Effector memory CD8-positive, alpha-beta T cell (primary cell): ENCODE measurements at places on chromosomes 11 and 22.

DNA sequence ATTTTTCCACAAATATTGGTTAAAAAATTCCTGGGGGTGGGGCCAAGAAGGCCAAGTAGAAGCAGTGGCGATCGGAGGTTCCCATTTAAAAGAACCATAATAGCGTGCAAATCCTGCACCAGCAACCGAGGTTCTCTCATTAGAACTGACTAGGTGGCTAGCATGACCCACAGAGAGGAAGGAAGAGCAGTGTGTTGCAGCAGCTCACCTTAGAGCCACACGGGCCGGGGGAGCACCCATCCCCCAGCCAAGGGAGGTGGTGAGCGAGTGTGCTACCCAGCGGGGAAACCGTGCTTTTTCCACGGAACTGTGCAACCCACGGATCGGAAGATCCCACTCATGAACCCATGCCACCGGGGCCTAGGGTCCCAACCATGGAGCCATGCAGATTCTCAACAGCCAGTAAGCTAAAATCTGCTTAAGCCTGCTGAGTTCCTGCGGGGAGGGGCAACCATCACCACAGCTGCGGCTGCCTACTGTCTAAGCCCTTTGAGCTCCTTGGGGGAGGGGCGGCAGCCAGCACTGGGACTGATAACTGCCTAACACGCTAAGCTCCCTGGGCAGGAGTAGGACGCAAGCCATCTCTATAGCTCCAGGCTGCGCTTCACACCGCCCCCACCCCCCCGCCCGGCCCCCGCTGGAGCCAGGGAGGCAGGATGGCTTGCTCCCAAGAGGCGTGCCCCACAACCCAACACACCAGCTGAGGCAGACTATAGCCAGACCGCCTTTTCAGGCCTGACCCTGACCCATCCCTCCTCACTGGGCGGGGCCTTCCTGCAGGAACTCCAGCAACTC, 21.0 kb upstream of the HTATIP2 start:
- H3K27me3 ChIP-seq: peaks cover 87% of the 10 kb centered on the region
- H3K27ac ChIP-seq: no peak overlapping the region
- H3K4me3 ChIP-seq: no peak overlapping the region

DNA sequence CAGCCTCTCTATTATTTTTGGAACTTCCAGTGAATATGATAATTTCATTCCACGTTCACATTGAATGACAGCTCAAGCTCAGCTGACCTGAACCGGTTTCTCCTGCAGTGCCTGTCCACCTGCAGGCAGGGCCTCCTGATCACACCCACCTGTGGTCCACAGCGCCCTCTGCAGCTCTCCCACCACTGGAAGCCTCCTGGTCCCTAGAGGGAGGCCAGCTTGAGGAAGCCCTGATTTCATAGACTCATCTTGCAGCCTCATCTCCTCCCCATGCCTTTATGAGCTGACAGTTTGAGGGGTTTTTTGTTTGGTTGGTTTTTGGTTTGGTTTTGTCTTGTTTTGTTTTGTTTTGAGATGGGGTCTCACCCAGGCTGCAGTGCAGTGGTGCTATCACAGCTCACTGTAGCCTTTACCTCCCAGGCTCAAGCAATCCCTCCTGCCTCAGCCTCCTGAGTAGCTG, 29.9 kb upstream of the MALAT1 start:
- peak; percentile 42 for DNase-seq
- no peaks in the 10 kb centered on the region for H3K27me3 ChIP-seq
- no peak overlapping the region for H3K4me3 ChIP-seq

DNA sequence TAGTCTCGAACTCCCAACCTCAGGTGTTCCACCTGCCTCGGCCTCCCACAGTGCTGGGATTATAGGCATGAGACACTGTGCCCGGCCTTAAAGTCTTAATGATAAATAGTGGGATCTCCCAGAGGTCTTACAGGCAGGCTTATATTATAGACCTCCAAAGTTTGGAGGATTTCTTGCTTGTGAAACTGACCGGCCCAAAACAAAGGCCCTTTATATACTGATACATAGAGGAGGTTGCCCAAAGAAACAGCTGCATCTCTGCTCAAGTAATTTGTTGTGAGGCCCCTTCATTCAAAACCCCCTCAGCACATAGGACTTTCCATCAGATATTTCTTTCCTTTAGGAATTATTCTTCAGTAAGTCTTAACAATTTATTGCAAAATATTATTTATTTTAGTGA, 27.4 kb upstream of the RDX start:
- H3K4me1 ChIP-seq: peaks cover 13% of the 10 kb centered on the region
- H3K36me3 ChIP-seq: peaks cover 3% of the 10 kb centered on the region
- no peak overlapping the region for H3K4me3 ChIP-seq

- H3K36me3 ChIP-seq: peaks cover 41% of the 10 kb centered on the region
- peak overlapping the region; percentile 59 for H3K27ac ChIP-seq
- H3K27me3 ChIP-seq: no peaks in the 10 kb centered on the region
- DNase-seq: no peak
- H3K4me1 ChIP-seq: peaks cover 8% of the 10 kb centered on the region
- no peak overlapping the region for H3K4me3 ChIP-seq
Measured at GRCh38 chr11:65536412-65537295, 11.8 kb downstream of the SCYL1 start.

DNA sequence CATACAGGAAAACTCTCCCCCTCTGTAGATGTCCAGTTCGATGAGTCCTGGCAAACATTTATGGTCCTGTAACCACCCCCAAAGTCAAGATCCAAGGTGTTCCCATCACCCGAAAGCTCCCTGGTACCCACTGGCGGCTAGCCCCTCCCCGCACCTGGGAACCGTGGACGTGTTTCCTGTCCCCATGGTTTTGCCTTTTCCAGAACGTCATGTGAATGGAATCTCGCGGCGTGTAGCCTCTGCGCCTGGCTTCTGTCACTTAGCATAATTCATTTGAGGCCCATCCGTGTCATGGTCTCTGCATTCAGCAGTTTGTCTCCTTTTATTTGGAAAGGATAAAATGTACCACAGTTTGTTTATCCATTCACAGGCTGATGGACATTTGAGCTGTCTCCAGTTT, 106.3 kb downstream of the KCNQ1 start:
- no peak for DNase-seq
- H3K27me3 ChIP-seq: peaks cover 18% of the 10 kb centered on the region
- no peak overlapping the region for H3K27ac ChIP-seq
- H3K36me3 ChIP-seq: no peaks in the 10 kb centered on the region
- no peak overlapping the region for H3K4me3 ChIP-seq

DNA sequence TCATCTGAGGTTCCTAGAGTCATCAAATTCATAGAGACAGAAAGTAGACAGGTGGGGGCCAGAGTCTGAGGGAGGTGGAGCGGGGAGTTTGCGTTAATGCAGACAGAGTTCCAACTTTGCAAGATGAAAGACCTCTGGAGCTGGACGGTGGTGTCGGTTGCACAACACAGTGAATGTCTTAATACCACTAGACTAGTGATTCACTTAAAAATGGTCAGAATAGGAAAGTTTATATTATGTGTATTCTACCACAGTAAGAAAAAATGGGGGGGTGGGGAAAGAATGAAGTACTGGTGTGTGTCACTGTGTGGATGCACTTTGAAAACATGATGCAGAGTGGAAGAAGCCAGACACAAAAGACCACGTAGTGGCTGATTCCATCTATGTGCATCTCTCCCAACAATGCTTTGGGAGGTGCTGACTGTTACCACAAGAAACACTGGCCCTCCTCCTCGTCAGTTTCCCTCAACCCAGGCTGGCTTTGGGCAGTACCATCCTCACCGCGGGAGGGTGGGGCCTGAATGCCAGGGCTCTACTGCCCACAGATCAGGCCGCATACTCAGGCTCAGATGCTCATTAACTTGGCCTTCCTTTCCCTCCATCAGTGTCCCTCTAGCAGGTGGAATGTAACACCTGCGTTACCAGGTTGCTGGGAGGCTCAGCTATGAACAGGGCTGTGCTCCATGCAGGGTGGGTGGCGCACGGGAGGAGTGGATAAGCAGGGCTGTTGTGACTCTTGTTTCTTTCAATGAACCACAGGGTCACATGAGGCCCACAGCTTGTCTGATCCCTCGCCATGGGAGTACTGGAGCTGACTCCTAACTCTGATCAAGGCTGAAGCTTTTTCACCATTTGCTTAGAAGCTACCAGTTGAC, 297.0 kb downstream of the CTTN start:
- H3K27me3 ChIP-seq: peaks cover 48% of the 10 kb centered on the region
- no peak overlapping the region for H3K4me3 ChIP-seq
- no peak overlapping the region for H3K27ac ChIP-seq

DNA sequence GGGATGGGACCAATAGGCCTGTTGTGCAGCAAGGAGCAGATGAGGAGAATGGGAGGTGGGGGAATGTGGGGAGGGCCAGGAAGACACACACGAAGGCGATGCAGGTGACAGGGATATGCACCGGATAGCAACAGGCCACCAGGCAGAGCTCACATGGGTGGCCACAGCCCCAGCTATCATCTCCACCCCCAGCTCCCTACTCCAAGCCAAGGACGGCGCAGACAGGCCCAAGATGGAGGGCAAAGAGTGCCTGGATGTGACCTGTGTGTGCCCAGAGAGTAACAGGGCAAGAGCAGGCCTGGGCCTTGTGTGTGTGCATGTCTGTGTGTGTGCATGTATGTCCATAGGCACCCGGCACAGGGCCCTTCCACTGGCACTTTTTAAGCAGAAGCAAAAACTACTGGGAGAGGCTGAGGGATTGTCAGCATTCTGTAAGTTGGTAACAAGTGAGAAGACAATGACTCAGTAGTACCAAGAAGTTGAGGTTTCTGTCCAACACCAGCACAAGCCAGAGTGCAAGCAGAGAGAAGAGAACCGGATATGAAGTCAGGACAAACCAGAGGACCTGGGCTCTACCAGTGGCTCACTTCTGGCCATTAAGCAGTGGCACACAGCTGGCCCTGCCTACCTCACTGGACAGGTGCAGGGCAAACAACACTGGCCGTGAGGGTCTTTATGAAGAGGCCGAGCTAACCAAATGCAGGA, 36.4 kb downstream of the NRXN2 start:
- peaks cover 11% of the 10 kb centered on the region for H3K27me3 ChIP-seq
- no peak overlapping the region for H3K4me3 ChIP-seq
- no peaks in the 10 kb centered on the region for H3K36me3 ChIP-seq

- H3K36me3 ChIP-seq: peaks cover 73% of the 10 kb centered on the region
- DNase-seq: peak; percentile 37
- H3K27ac ChIP-seq: peak overlapping the region; percentile 47
- H3K4me1 ChIP-seq: peaks cover 22% of the 10 kb centered on the region
Measured at GRCh38 chr22:44718418-44718817, 16.4 kb downstream of the PRR5 start.

- DNase-seq: no peak
- peaks cover 10% of the 10 kb centered on the region for H3K4me1 ChIP-seq
- H3K27me3 ChIP-seq: no peaks in the 10 kb centered on the region
- H3K4me3 ChIP-seq: no peak overlapping the region
Measured at GRCh38 chr11:6625156-6625831, 6.1 kb upstream of the TPP1 start.

DNA sequence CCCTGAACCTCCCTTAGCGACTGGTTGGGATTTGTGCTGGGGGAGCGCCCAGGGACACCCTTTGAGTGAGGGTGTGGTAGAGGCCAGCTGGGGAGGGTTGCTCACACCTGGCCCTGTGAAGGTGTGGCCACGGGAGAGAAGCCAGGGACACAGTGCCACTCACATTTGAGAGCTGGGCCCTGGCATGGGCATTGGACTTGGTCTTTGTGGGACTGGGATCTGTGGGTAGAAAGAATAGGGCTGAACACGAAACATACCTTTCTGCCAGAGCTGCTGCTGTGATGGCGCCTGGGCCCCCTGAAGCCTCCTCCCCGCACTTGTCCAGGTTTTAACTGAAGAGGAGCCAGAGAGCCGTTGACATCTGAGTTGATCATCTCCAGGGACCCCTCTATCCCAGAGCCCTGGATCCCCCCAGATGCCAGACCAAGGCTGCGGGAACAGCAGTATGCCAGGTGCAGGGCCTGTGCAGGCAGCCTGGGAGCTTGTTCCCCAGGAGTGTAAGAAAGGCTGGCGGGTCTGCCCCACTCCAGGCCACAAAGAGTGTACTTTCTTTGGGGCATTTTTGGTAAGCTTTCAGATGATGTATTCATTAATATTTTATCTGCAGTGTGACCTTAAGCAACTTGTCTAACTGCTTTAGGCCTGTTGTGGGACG, 284.1 kb downstream of the TBC1D22A start:
- H3K4me1 ChIP-seq: peaks cover 66% of the 10 kb centered on the region
- peak overlapping the region; percentile 41 for H3K4me3 ChIP-seq
- no peak overlapping the region for H3K27ac ChIP-seq
- DNase-seq: no peak
- H3K27me3 ChIP-seq: no peaks in the 10 kb centered on the region
- no peaks in the 10 kb centered on the region for H3K36me3 ChIP-seq

- H3K36me3 ChIP-seq: peaks cover 9% of the 10 kb centered on the region
- H3K27me3 ChIP-seq: peaks cover 12% of the 10 kb centered on the region
- H3K4me1 ChIP-seq: peaks cover 4% of the 10 kb centered on the region
- no peak for DNase-seq
- no peak overlapping the region for H3K4me3 ChIP-seq
Measured at GRCh38 chr22:35681454-35682052, 33.3 kb downstream of the APOL6 start.

DNA sequence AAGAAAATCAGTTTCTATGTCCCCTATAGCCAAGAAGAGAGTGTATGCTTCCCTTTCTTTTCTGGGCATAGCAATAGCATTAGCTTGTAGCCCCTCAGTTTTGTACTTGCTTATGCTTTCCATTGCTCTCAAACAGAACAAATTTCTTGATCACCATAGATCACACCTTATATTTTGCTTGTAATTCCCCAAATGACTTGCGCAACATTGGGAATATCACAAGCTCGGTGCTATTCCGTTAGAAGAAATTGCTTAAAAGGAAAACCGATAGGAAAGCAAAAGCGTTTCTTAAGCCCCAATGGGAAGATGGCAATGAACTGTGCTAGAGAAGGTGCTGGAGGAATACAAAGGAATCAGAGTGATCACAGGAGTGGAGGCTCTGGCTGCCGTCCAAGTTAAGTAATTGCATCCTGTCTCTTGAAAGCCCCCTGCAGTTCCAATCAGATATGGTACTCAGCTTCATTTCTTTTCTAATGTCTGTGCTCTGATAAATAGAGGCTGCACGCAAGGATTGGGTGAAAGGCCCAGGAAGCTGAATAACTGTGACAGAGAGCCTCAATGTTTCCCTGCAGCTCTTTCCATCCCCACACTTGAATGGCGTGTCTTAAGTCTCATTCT, 182.1 kb upstream of the KIRREL3 start:
- H3K36me3 ChIP-seq: no peaks in the 10 kb centered on the region
- no peak overlapping the region for H3K4me3 ChIP-seq
- no peak overlapping the region for H3K27ac ChIP-seq
- H3K4me1 ChIP-seq: no peaks in the 10 kb centered on the region
- DNase-seq: no peak
- no peaks in the 10 kb centered on the region for H3K27me3 ChIP-seq

DNA sequence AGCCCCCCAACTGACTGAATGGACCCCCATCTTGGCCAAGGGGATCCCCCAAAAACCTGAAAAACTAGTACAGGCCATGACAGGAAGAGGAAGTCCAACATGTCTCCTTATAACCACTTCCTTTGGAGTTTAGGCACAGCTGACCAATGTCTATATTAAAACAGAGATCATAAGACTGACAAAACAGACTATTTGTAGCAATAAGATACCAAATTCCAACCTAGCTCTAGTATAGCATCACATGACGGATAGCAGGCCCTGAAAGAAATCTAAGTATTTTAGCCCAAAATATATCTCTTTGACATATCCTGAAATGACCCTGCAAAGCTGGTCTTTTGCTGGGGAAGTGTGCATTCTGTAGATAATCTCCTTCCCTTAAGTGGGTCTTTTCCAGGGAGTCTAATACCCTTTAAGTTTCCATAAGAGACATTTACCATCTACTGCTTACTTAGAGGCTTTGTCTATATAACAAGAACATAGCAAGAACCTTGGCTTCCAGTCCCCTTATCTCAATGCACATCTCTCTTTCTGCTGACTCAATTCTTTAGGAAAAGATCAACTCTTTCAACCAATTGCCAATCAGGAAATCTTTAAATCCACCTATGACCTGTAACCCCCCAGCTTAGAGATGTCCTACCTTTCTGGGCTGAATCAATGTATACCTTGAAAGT, 34.9 kb upstream of the ACER3 start:
- DNase-seq: no peak
- no peak overlapping the region for H3K27ac ChIP-seq
- H3K4me1 ChIP-seq: no peaks in the 10 kb centered on the region
